ENCODE measurements at places on chromosomes 16 and 17.

GRCh38 chr17:14301279-14302090 lies 604 bp downstream of the HS3ST3B1 start:
- peak; percentile 53 for DNase-seq

DNA sequence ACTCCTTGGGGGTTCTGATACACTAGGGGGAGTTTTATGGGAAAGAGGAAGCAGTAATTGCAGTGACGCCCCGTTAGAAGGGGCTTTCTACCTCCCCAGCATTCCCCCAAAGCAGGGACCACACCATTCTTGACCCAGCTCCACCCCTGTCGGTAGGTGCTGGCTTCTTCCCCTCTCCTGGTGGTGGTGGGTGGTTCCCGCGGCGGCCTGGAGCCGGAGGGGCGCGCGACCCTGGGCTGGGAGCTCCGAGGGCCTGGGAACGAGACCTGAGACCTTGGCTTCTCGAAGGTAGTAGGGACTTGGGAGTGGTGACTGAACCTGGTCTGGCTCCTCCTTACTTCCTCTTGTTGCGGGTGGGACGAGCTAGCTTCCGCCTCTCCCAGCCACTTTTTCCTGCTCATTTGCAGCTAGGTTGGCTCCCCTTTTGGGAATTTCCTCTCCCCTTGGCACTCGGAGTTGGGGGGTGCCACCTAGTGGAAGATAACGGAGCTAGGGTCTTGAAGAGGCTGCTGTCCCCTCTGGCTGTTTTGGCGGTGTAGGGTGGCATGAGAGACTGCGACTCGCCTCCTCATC lies 438 bp downstream of the GRN start:
- peak; percentile 64 for DNase-seq

DNA sequence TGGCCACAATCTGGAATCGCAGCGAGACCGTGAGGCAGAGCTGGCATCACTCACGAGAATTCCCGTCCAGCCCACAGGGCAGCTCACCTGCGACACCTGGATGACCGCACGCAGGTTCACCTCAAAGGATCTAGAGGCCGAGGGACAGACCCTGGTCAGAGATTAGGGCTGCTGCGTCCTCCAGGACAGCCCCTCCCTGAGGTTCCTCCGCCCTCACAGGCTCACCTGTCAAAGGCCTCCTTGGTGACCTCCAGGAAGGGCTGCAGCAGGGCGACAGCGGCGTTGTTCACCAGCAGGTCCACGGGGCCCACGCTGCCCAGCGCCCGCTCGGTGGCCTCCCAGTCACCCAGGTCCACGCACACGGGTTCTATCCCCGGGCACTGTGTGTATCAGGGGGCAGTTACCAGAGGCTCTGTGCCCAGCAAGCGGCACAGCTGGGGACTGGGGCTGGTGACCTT lies 834 bp downstream of the DCXR start:
- DNase-seq, result no peak

GRCh38 chr17:37490638-37491614 lies 1.2 kb downstream of the DUSP14 start:
- no peak for DNase-seq

- peak; percentile 71 for DNase-seq
Measured at GRCh38 chr17:21019976-21020586, 22.7 kb downstream of the USP22 start.

DNA sequence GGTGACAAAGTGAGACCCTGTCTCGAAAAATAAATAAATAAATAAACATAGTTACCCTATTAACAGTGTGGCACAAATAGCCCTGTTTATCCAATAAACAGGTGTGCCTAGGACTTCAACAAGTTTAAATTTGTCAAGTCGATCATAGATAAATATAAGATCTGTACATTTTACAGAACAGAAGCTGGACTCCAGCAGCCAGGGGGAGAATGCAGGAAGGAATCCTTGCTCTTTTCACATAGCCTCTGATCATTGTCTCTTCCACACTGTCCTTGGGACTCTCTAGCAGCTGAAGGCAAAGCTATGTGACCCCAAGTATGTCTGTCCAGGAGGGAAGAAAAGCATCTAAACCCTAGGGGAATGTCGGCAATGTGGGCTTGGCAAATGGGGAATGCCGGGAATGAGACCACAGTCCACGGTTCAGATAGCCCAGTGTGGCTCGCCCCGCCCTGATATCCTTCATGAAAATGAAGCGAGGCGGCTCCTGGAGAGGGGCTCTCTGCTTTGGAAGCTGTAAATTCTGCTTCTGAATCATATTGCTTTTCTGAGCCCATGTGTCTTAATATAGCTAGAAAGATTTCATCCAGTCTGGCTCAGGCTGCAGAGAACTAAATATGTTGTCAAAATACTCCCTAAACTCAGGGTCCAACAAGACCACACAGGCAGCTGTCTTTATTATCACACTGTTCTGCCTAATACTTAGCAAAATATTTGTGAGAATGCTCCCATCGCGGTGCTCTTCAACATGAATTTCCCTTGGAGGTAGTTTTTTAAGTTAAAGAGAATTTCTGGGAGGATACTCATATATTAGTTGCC lies 24.9 kb upstream of the GRB2 start:
- DNase-seq, result no peak
